LoVo (cell line): ENCODE measurements at places on chromosomes 16 and 17.
A peak's percentile ranks its signal among the peaks of the same experiment; 100 is the strongest.

- no peak for DNase-seq
These were observed 14.2 kb upstream of the RAP1GAP2 start for GRCh38 chr17:2782055-2782454.

DNA sequence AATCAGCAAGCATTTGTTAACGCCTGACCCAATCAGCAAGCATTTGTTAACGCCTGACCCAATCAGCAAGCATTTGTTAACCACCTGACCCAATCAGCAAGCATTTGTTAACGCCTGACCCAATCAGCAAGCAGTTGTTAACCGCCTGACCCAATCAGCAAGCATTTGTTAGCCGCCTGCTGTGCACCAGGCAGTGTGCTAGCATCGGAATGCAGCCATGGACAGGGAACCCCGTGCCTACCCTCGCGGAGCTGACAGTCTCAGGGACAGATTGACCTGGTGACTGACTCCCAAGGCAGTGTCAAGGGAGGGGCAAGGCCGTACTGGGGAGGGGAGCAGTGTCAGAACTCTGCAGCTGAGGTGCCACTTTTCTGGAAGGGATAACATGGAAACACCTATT is 66.9 kb downstream of the ABR start:
- DNase-seq: no peak

- DNase-seq: no peak
These were observed 17.7 kb downstream of the BCL7C start for GRCh38 chr16:30875871-30876801.

- DNase-seq: no peak
These were observed 25.9 kb upstream of the SMURF2 start for GRCh38 chr17:64687961-64688360.

DNA sequence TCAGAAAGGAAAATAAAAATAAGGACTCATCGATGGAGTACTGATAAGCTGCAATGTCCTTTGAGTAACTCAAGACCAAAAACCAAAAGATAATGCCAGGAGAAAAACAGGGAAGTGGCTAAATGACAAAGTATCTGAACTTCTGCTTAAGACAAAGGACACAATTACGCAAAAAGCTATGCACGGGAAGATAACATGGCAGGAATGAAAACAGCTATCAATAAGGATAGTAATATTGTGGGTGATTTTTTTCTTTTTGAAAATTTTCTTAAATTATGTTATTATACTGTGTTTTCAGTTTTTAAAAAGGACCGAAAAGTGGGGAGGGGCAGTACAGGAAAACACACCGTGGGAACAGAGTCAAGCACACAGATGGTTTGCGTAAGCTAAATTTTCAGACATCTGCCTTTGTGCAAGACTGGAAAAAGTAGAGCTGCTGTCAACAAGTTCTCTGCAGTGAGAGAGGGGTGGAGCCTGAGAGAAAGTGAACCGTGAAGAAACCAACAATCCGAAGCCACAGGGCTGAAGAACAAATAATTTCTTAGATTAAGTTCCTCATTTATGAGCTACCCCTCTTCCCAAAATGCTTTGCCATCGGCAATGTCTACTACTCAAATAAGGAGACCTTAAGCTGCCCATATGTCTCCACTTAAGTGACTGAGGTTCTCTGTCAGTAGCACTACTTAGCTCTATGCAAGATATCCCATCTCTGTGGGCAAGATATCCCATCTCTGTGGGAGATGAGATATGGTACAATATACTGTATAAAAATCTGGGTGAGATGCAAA is 99.9 kb upstream of the CORO6 start:
- no peak for DNase-seq

- DNase-seq: no peak
These were observed 13.8 kb upstream of the ABCC3 start for GRCh38 chr17:50620858-50621257.

DNA sequence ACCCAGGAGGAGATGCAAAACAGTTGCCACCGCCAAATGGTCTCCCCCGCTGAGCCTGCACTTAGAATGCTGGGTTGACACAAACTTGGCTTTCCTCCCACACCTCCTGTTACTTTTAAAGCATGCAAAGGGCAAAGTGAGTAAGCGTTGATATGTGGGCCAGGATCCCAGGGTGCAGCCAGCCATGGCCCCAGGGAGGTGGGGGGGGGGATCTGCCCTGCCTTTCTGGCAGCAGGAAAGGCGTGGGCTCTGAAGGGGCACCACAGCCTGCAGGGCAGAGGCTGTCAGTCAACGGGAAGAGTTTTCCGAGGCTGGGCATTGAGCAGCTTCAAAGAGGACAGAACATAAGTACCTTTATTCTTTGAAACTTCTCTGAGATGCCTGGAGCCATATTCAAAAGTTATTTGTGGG is 142.3 kb downstream of the ABCC12 start:
- DNase-seq: peak; percentile 2

DNA sequence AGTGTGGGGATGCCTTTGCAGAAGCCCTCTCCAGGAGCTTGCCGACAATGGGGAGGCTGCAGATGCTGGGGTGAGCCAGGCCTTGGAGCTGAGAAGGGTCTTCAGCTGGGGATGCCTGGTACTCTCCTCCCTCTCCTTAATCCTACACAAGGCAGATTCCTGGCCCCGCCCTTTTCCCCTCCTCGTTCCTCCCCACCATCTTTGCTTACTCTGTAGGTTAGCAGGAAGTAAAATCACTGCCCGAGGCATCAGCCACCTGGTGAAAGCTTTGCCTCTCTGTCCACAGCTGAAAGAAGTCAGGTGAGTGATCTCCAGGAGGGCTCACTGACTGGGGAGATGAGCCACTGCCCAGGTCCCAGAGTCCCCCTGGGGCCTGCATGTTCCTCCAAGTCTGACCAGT is 38.7 kb downstream of the NLRC5 start:
- no peak for DNase-seq

- no peak for DNase-seq
These were observed 43.7 kb downstream of the CDC27 start for GRCh38 chr17:47145351-47145750.

GRCh38 chr17:2037155-2037554 is 4.7 kb upstream of the OVCA2 start:
- DNase-seq: no peak

DNA sequence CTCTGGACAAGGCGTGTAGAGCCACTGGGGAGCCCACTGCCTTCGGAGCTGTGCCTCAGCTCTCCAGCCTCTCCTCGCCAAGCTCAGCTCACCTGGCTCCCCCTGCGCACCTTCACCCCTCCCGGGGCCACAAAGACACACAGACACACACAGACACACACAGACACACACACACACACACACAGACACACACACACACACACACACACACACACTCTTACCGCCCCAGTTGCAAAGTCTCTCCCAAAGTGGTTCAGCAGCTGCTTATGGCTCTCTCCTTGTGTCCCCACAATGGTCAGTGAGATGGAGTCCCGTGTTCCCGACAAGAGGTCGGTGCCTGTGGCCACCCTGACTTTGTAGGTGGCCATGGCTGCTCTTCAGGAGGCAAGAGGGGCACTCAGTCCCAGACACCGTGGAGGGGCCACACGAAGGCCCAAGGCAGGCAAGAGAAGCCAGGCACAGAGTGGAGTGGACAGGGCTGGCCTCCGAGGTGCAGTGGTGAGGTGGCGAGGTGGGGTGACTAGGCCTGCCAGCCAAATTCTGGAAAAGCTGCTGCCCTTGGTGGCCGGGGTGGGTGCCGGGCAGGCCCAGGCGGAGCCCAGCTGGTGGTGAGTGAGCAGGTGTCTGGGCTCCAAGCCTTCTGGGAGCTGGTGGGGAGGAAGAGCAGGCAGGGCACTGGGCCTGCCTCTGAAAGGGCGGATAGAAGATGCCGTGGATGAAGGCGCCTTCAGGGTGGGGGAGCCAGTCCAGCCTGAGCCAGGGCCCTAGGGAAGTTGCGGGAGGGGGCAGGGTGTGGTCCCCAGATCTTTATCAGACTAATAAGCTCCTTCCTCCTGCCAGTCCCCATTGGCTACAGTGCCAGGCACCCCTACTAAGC is at the start of gene ALOX12B:
ALOX12B (minus strand) TSS at position 642 of the 877 bp plus-strand sequence; CDS start at position 368, 274 bp downstream.
- no peak for DNase-seq

DNA sequence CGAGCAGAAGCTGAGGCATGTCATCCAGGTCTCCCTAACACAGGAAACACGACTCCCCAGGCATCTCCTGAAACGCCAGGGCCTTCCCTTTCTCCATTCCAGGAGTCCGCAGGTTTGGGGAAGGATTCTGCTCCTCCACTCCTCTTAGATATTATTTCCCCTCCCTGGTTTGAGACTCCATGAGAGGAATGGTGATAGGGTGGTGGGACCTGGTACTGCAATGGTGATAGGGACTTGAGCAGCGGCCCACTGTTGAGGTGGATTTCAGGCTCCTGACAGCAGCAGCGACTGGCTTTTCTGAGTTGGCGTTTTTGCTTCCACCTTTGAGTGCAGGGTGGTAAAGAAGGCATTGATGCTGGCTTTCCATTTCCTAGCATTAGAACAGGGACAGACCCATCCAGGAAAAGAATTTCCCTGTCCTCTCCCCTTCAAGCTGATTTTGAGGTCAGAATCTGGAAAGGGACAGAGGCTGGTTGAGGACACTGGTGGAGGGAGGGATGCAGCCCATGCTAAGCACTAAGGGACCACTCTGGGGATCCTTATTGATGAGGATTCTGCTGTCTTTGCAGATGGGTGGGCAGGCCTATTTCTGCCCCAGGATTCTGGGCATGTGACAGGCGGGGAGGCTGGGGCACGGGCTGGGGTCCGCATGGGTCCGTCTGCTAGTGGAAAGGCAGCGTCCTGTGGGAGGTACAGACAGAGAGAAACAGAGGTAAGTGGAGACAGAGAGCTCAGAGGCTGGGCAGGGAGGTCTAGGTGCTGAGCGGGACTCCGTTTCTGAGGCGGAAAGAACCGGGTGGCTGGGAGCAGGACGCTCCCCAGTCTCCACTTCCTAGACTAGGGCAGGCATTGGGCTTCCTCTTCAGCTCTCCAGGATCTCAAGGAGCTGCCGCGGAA is 1.3 kb upstream of the TBX4 start:
- no peak for DNase-seq

- DNase-seq: no peak
These were observed 188.1 kb upstream of the ZNF469 start for GRCh38 chr16:88194397-88195268.
